Forelimb muscle (tissue), 1 donor: ENCODE measurements at places on chromosomes 6 and 20. TPM values are rescaled to one million over a fixed set of nuclear protein-coding genes. Genes with fewer than 3 reads are reported as not detected.

The NKAIN4 gene
- polyA plus RNA-seq, result 29.5 TPM

DNA sequence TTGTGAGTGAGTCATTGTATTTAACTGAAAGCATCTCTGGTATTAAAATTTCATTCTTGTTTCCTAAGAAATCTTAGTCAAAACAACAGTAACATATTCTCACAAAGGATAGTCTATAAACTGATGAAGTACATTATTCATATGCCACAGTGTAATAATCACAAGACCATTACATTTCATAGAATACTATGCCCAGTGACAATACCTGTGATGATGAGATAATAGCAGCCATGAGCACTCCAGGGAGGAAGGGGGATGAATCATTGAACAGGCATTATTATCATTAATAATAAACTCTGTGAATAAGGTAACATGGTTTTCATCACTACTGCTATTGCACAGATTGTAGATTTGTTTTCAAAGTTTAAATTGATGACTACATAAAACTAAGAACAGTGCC is 667.9 kb downstream of the EPM2A start:
- DNase-seq, result no peak

The WFDC6 gene
- polyA plus RNA-seq, result not detected

DNA sequence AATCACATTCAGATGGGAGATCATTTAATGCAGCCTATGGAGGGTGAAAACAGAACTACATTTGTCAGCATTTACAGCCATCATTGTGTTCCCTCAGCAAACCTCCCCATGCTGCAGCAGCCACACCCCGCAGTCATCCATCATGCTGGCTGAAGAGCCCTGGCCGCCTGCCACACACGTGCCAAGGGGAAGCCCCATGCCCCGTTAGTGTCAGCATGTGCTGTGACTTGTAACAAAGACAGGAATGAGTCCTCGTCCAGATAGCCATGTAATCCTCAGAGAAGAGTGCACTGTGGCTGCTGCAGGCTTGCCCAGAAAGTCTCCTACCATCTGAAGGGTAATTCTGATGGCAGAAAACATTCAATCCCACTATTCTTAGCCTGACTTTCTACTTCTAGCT is 1097.8 kb downstream of the KIF16B start:
- DNase-seq, result no peak

DNA sequence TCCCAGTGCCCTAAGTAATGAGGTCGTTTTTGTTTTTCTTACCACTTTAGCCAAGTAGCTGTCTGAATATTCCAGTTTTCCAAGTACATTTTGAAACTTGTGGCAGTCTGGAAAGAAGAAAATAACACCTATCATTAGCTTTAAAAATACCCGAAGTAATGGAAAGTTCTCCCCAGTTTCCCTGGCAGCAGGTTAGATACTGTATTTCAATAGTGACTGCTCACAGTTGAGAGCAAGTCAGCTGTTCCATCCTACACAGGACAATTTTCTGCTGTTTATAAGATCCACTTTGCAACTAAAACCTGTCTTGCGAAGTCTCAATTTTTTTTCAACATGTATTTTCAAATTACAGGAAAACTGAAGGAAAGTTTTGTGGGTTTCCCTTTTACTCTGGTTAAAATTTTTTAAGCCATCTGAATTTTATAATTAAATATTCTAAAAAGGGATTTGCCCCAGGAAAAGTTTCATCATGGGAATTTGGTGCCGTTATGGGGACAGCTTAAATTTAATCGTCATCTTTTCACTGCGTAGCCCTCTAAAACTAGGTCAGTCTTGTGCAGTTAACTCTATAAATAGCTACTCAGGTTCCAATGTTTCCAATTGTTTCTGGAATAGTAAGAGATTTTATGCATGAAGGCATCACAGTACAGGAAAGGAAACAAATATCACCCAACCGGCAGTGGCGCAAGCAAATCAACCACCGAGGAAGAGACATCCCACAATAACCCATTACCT is 96.9 kb downstream of the MBOAT1 start:
- DNase-seq, result no peak

DNA sequence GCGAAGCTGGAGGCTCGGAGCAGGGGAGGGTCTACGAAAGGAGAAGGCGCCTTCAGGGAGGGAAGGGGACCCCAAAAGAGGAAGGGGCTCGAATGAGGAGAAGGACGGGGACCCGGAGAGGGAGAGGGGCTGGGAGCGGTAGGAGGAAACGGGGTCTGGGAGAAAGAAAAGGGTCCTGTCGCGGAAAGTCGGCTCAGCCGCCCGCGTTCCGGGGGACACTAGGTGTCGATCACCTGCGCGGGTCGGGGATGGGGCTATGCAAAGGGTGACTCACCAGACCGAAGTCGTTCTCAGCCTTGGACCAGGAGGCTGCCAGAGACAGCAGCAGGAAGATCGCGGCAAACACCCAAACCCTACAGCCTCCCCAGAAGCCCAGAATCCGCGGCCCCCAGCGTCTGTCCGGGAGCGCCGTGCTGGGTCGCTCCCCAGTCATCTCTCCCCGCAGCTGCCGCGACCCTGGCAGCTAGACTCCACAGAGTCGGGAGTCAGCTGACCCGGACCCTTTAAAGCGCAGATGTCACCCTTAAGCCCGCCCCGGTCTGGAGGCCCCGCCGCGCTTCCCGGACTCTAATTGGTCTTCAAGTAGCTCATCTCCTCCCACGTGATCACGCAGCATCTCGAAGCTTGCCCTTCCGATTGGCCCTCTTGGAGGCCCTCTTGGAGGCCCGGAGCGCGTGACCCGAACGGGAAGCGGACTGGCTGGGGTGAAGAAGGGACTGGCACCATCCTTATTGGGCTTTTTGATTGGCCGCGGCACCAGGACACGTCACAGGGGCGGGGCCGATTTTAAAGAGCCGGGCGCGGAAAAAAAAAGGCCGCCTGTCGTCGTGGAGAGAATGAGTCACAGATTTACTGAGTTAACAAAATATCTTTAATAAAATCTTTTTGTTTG is at the start of gene NEU1:
Gene NEU1 (minus strand): TSS at position 478 of the 892 bp plus-strand sequence. CDS start 45 bp downstream, at position 433.
- peak; percentile 99 for DNase-seq

GRCh38 chr6:147503587-147503986 is 4.9 kb upstream of the SAMD5 start:
- no peak for DNase-seq

DNA sequence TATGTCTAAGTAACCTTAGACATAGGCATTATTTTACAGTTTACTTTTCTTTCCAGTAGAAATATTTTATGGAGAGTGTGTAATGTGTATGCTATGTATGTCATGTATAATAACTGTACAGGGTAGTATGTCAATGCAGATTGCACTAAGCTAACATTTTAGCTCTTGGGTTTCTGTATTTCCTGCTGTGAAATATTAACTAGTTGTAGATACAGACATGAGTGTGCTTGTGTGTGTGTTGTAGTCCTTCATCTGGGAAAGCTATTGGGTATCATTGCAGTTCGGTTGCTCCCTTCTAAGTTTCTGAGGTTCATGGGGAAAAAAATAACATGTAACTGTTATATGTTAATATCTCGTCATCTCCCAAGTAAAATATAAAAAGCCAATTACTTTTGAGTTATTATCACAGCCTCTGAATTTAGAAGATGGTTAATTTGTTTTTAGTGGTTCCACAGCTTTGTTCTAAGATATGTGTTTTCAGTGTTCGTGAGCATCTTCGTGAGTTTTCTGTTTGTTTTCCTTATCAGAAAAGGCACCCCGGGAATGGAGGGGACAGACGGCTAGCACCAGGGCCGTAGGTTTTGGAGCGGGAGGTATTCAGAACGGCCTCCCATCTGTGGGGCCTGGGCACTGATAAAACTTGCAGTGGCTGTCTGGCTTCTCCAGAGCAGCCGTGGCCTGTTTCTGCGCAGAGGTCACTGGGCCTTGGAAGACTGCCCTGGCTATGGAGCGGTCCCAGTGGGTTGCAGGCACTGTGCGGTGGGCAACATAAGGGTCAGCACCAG is 215.0 kb downstream of the ARID1B start:
- no peak for DNase-seq

- no peak for DNase-seq
Observed at GRCh38 chr6:87670707-87671106, 31.3 kb downstream of the AKIRIN2 start.

- no peak for DNase-seq
Observed at GRCh38 chr6:35495258-35496035, 1.4 kb downstream of the TEAD3 start.

GRCh38 chr20:53926428-53927028 is 143.9 kb downstream of the BCAS1 start:
- no peak for DNase-seq

The PERP gene
- 0.33 TPM for polyA plus RNA-seq

GRCh38 chr20:62651285-62652021 is 9.2 kb downstream of the SLCO4A1 start:
- DNase-seq, result no peak

The ZSCAN26 gene
- polyA plus RNA-seq, result 18.3 TPM

DNA sequence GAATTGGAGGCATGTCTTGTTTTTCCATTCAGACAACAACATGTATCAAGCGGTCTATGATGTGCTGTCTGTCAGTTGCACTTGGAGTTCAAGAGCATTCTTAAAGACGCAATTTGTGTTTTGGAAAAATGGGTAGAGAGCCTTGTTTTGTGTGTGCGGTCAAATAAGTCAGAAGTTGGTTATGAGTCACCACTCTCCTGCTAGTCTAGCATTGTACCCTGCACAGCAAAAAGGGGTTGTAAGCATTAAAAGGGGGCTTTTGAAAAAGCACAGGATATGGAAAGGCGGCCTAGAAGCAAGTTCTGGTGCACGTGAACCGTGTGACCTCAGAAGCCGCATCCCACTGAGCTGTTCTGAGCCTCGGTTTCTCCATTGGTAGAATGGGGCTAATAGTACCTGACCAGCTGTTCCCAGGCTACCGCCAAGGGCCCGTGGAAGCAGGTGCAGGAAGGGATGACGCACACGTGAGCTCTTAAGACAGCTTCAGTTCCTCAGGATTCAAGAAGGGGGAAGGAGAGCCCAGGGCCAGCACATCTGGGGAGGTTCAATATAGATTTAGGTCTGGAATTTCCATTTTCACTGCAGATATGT is 61.6 kb upstream of the SNX9 start:
- no peak for DNase-seq

- DNase-seq, result no peak
Observed at GRCh38 chr6:31158863-31159855, 770 bp downstream of the TCF19 start.

- no peak for DNase-seq
Observed at GRCh38 chr6:37618916-37619590, 78.6 kb downstream of the MDGA1 start.

DNA sequence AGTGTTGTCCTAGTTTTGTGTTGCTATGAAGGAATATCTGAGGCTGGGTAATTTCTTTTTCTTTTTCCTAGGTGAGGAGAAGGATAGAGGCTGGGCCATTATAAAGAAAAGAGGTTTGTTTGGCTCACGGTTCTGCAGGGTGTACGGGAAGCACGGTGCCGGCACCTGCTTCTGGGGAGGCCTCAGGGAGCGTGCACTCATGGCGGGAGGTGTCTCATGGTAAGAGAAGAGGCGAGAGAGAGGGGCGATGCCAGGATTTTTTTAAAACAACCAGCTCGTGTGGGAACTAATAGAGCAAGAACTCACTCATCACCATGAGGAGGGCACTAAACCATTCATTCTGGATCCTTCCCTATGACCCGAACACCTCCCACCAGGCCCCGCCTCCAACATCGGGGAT is 14.2 kb upstream of the NPBWR2 start:
- no peak for DNase-seq

DNA sequence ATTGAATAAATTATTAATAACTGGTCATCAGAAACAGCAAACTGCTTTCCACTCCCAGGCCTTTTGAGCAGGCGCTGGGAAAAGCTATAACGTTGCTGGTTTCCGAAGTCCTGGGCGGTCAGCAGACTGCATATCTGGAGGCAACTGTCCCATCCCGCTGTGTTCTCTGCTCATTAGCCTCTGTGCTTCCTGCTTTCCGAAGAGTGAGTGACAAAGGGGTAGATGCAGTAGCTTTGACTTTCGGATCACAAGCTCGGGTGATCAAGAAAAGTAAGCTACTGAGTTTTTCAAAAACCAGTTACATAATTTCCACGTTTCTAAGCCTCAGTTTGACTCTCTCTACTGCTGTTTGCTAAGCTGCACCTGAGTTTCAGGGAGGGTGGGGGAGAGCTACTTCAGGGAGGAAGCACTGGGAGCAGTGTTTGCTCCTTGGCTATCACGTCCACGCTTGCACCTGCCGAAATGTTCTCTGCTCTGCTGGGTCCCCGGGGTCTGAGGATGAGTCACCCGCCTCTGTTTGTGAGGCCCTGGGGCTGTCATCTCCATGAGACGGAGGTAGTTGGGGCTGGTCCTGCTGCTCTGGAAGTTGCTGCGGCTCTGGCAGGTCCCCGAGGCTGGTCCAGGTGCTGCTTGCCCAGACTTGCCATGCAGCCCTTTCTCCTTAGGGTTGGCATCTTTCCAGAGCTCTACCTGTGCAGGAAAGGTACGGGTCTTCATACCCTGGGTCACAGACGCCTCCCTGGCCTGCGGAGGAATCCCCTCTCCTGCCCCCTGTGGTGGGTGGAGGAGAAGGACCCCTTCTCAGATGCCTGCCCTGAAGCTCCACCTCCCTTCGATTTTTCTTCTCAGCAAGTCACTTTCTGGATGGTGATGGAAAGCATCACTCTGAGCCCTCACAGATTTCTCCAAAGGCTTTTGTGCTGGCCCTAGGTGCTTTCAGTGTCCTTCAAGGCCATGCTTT is 220.0 kb downstream of the QKI start:
- DNase-seq, result no peak

GRCh38 chr6:143270026-143270425 is 180.5 kb downstream of the ADAT2 start:
- no peak for DNase-seq

The TRIM15 gene
- not detected for polyA plus RNA-seq

GRCh38 chr6:44696099-44696498 is 308.6 kb downstream of the CDC5L start:
- DNase-seq, result no peak

GRCh38 chr6:10398446-10399218 is 16.2 kb downstream of the TFAP2A start:
- no peak for DNase-seq

GRCh38 chr6:44548319-44548718 is 160.8 kb downstream of the CDC5L start:
- DNase-seq, result no peak

GRCh38 chr20:17661121-17661744 is 20.8 kb downstream of the RRBP1 start:
- DNase-seq, result no peak

DNA sequence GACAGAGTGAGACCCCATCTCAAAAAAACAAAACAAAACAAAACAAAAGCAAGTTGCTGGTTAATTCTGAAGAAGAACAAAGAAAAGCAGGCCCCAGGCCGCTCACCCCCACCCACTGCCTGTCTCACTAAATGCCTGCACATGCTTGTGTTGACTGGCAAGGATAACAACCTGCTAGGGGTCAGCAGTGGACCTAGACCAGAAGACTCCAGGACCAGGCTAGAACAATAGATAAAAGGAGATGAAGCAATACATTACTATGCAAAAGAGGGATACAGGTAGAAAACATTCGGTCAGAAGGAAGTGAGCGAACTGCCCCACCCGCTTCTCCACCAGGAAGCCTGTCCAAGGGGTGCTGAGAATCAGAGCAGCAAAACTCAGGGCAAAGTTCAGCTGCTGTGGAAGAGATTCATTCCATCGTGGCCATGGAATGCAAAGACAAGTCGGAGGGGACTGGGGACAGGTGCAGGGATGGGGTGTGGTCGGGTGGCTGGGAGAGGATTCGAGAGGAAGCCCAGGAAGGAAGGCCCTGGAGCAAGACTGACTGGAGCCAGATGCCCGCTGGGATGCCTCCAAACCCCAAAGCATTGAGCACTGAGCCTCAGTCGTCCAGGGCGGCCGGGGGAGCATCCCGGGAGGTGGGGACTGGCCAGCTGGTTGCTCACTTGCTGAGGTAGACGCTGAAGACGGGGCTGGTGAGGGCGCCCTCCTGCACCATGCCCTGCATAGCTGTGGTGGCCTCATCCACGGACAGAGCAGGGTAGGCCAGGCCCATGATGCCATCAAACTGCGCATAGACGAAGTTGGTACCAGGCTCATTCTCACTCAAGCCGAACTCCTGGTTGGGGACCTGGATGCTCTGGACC is 5.3 kb downstream of the PGC start:
- no peak for DNase-seq
